ENCODE measurements at places on chromosomes 5 and 9. TPM values are rescaled to one million over a fixed set of nuclear protein-coding genes. Genes with fewer than 3 reads are reported as not detected.

The PIP5K1B gene
- polyA plus RNA-seq: 0.85 TPM

The TJP2 gene
- polyA plus RNA-seq: 19.4 TPM

The IFNA21 gene
- polyA plus RNA-seq: not detected

The ARL14EPL gene
- not detected for polyA plus RNA-seq

The SHOC1 gene
- 0.22 TPM for polyA plus RNA-seq

GRCh38 chr9:124385623-124386022, 29.6 kb downstream of the PSMB7 start:
- DNase-seq: no peak

GRCh38 chr5:123119334-123119986, 30.4 kb downstream of the PRDM6 start:
- no peak for DNase-seq

GRCh38 chr5:172724242-172725183, 46.5 kb downstream of the DUSP1 start:
- no peak for DNase-seq

- peak; percentile 49 for DNase-seq
Measured at GRCh38 chr5:81779125-81779915, 28.4 kb upstream of the SSBP2 start.

- no peak for DNase-seq
Measured at GRCh38 chr5:179295778-179296149, 49.5 kb downstream of the ADAMTS2 start.

- DNase-seq: no peak
Measured at GRCh38 chr9:3956899-3957298, 343.0 kb downstream of the GLIS3 start.

DNA sequence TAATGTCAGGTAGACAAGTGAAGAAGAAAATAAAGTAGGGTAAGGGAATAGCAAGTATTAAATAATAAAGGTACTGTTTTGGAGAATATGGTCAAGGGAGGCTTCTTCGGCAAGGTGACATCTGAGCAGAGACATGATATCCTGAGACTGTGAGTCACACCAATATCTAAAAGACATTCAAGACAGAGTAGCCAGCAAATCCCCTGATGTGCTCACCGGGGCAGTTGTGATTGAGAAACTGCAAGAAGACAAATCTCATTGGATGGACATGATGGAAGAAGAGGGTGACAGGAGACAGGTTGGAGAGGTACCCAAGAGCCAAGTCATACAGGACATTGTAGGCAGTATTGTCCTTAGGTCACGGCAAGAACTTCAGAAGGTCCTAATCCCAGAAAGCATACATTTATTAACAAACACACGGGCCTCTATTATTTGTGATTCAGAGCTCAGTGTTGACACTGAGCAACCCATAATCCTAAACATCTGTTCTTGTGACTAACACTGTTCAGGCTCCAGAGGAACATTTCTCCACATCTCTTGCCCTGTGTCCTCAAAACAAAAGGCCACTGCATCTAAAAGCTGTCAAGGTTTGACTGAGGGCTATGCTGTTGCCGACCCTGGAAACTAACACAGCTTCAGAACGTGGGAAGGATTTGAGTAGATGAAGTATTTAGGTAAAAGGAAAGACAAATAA, 258.7 kb upstream of the CLINT1 start:
- DNase-seq: no peak

DNA sequence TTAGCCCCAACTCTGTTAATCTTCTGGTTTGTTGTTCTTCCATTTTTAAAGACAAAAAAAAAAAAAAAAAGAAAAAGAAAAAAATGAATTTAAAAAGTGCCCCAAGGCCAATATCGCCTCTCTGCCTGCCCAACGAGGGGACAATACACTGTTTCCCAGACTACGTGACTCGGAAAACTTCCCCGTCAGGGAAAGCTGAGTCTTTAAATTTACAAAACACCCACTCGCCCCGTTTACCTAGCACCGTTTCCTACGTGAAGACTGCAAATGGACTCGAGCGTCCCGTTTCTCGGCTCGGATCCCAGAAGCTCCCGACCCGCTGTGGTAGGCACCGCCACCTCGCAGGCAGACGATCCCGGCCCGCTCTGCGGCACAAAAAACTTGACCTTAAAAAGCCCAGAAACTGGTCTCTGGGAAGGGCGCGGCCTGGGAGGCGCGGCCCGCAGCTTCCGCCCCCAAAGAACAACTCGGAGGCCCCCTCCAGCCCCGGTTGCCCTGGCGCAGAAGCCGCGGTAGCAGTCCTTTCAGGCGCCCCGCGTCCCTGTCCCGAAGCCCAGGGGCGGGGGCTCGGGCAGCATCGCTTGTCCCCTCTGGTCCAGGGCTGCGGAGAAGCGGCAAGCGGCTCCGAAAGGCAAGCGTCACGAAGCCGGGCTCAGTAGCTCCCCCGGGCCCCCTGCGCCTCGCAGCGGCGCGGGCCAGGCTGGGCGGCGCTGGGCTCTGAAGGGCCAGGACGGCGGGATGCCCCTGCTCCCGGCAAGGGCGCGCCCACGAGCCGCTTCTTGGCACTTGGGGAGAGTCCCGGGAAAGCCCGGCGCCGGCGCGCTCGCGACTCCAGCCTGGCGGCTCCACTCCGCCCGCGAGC, at the start of gene GCNT4:
Gene GCNT4, minus strand, starts transcription at position 367 of the 862 bp plus-strand sequence. CDS start 22,521 bp downstream, outside the sequence.
- DNase-seq: peak; percentile 16

DNA sequence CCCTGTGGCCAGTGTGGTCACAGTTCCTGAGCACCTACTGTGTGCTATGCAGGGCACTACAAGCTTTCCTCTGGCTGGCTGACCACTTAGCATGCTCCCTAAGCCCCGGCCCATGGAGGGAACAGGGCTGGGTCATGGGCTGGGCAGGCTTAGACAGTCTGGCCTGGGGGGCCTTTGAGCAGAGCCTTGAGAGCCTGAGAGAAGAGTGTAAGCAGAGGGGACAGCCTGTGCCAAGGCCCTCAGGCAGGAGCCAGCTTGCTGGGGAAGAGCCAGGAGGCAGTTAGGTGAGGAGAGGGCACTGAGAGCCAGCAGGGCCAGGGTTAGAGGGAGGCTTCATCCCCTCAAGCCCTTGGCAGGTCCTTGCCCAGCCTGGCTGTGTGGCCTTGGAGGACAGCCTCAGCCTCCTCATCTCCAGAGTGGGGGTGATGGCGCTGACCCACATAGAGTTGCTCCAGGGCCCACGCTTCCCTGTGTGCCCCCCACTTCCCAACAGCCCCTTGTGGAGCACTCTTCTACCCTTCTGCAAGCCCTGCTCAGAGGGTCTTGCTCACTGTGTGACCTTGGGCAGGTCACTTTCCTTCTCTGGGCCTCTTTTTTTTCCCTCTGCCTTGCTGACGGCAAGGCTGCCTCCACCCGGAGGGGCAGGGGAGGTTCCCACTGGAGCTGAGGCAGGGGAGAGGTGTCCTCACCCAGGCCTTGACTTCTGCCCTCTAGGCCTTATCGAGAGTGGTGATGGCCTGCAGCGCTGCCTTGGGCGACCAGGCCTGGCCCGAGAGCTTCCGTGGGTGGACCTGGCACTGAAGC, 107.1 kb downstream of the PHF2 start:
- no peak for DNase-seq

DNA sequence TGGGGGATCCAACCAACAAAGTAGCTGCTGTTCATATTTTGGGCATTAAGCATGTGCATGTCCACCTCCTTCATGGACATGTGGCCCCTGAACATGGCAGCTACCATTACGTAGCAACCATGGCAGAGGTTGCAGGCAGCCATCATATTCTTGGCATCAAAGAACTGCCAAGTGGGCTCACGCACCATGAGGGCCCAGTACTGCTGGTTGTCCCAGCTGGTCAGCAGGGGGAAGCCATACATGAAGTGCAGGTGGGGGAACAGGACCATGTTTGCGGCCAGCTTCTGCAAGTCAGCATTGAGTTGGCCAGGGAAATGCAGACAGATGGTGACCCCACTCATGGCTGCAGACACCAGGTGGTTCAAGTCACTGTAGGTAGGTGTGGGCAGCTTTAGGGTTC, 9.5 kb downstream of the MTAP start:
- no peak for DNase-seq

All from muscle of arm (tissue), 14 donors.